Stimulated activated CD4-positive, alpha-beta T cell treated with anti-CD3 and anti-CD28 coated beads, Interleukin-1b, Interleukin-23, amount 100 ng/mL, for 1 hour (primary cell): ENCODE measurements at places on chromosomes 3 and 15.

DNA sequence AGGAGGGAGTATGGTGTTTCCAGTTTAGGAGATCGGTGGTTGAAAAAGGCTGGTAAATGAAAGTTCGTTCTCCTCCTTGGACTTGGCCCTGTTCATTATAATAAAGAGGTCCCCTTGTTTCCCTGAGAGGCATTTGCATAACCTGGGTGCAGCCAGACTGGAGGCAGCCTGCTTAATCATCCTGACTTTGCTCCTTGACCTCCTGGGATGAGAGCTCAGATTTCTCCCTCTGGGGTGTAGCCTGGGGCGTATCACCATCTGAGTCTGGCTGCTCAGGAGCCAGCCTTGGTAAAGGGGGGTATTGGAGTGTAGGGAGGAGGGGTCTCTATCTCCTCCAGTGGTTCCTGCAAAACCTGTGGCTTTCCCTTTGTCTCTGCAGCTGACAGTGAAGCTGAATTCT, 21.3 kb upstream of the ACAD9 start:
- no peak for DNase-seq

- DNase-seq = no peak
Observed at GRCh38 chr3:13598926-13599886, 50.3 kb downstream of the FBLN2 start.

- no peak for DNase-seq
Observed at GRCh38 chr3:167115331-167115934, 264.7 kb downstream of the ZBBX start.

- DNase-seq = no peak
Observed at GRCh38 chr15:31525185-31525695, 198.6 kb downstream of the KLF13 start.

GRCh38 chr3:27673701-27674100, 48.4 kb downstream of the EOMES start:
- DNase-seq = no peak

- DNase-seq = no peak
Observed at GRCh38 chr15:81427176-81427575, 53.2 kb upstream of the TMC3 start.

- no peak for DNase-seq
Observed at GRCh38 chr3:112017091-112017490, 17.4 kb upstream of the TMPRSS7 start.

DNA sequence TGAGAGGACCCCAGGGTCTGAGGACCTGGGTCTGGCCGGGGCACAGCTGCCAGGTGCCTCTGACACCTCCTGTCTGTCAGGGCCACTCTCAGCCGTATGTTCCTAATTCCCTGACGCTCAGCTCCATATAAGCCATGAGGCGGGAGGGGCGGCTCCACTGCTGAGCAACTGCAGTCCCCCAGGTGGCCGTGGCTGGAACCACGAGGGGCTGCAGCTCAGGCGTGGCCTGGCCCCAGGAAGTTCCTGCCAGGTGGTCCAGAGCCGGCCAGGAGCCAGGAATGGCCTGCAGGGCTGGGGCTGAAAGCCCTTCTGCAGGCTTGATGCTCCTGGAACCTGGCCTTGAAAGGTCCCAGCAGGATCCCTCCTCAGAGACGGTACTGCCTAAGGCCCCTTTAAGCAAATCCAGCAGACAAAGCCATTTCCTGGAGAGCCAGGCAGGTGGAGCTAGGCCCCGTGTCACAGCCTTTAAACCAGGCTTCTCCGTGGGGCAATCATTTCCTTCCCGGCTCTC, 118.0 kb downstream of the CHSY1 start:
- DNase-seq = no peak

GRCh38 chr3:63705092-63705645, 52.7 kb downstream of the SNTN start:
- DNase-seq = no peak

DNA sequence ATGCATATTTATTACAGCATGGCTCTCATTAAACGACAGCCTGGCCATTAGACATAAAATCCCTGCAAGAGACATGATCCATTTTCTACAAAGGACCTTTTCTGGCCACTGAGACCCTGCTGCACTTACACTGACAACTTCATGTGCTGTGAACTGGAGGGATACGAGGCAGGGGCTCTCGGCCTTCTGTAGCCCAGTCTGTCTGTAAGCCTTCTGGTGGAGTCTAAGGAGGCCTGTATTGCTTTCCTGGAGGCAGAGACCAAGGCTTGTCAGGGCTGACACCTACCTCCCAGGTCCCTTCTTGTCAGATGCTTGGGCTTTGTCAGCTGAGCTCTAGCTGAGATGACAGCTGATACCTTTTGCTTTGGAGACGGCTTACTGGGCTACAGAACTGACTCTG, 776.9 kb upstream of the ARPP21 start:
- DNase-seq = no peak

GRCh38 chr3:119676020-119676419, 1.2 kb downstream of the COX17 start:
- no peak for DNase-seq

GRCh38 chr3:129289201-129289921, 10.7 kb downstream of the HMCES start:
- DNase-seq = no peak

DNA sequence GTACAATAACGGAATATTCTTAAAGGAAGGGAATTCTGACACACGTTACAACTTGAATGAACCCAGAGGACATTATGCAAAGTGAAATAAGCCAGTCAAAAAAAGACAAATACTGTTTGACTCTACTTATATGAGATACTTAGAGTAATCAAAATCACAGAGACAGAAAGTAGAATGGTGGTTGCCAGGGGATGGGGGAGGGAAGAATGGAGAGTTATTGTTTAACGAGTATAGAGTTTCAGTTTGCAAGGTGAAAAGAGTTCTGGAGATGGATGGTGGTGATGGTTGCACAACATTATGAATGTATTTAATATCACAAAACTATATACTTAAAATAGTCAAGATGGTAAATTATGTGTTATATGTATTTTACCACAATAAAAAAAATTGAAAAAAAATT, 112.9 kb upstream of the ARHGEF3 start:
- no peak for DNase-seq

- DNase-seq = no peak
Observed at GRCh38 chr3:133527081-133527715, 46.3 kb upstream of the CDV3 start.

- DNase-seq = no peak
Observed at GRCh38 chr3:72887343-72887704, 522 bp upstream of the GXYLT2 start.

DNA sequence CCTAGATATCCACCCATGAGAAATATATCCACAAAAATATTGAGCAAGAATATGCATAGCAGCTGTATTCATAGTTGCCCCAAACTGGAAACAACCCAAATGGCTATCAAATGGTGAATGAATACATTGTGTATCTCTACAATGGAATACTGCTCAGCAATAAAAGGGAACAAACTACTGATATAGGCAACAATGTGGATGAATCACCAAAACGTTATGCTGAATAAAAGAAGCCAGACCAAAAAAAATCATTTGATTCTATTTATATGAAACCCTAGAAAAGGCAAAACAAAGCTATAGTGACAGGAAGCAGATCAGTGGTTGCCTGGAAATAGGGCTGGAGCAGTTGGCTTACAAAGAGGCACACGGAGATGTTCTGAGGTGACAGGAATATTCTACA, 15.5 kb upstream of the CMTM7 start:
- no peak for DNase-seq

DNA sequence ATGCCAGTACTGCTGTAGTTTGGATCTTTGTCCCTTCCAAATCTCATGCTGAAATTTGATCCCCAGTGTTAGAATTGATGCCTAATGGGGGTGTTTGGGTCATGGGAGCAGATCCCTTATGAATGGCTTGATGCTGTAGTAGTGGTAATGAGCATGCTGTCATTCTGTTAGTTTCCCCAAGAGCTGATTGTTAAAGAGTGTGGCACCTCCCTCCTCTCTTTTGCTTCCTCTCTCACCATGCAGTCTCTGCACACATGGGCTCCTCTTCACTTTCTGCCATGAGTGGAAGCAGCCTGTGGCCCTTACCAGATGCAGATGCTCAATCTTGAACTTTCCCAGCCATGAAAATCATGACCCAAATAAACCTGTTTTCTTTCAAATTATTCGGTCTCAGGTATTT, 141.3 kb upstream of the DPPA4 start:
- no peak for DNase-seq

DNA sequence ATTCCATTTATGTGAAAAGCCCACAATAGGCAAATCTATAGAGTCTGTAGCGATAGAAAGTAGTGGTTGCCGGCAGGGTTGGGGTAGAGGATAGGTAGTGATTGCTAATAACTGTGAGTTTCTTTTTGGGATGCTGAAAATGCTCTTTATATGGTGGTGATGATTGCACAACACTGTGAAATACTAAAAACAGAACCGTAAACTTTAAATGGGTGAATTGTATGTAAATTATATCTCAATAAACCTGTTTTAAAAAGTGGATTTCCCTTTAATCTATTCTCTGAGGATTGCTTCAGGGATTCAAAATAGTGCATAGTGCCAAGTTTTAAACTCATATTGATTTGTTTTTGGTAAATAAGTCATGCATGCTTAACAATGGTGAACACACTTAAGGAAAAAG, 140.2 kb downstream of the LPP start:
- DNase-seq = no peak

- DNase-seq = no peak
Observed at GRCh38 chr3:184381261-184382224, 1.7 kb downstream of the CHRD start.

- no peak for DNase-seq
Observed at GRCh38 chr15:72740219-72740618, 43.3 kb downstream of the ADPGK start.

GRCh38 chr15:60966316-60966715, 262.8 kb downstream of the RORA start:
- no peak for DNase-seq

DNA sequence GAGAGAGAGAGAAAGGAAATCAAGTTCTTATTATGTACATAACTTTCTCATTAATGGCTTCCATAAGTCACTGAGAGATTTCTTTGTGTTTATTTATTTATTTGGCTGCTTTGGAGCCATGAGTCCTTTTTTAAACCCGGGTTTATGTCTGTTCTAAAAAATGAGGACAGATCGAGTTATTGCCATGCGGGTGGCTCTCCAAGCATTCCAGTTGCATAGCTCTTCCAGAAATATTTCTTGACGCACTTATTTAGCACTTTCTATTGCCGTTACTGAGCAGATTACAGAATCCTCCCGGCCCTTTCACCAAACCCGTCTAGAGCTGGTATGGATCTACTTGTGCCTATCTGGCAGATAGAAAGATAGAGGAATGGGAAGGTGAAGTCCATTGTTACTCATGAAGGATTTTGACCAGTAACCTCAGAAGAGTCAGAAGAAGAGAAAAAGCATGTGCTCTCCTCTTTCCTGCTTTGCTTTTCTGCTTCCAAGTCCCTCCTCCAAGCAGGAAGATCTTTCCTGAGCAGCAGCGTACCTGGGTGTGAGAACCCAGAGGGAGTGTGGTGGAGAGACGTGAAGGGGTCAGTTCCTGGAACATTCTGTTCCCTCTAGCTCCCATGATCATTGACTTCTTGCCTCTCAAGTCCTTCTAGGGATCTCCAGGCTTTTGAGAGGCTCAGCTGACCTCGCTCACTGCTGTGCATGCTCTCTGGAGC, 112.8 kb downstream of the LPP start:
- DNase-seq = no peak

DNA sequence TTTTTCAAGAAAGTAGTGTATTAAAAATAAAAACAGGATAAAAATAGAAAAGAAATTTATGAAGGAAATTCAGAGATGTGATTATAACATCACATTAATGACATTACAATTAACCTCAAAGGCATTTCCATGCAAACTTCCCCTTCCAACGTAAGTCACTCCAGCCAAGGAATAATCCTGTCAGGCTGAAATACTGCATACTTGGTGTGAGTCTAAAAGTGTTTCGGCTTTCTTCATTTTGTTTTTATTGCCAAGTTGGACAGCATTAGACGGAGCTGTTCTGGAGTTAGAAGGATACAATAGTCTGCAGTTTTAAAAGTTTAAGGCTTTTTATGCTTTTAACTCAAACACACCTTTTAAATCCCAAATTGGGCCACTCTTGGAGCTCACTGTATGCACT, 435.0 kb downstream of the MECOM start:
- no peak for DNase-seq

GRCh38 chr3:16300881-16301359, 35.9 kb downstream of the OXNAD1 start:
- no peak for DNase-seq

- no peak for DNase-seq
Observed at GRCh38 chr3:59850417-59850816, 800.6 kb upstream of the CFAP20DC start.

DNA sequence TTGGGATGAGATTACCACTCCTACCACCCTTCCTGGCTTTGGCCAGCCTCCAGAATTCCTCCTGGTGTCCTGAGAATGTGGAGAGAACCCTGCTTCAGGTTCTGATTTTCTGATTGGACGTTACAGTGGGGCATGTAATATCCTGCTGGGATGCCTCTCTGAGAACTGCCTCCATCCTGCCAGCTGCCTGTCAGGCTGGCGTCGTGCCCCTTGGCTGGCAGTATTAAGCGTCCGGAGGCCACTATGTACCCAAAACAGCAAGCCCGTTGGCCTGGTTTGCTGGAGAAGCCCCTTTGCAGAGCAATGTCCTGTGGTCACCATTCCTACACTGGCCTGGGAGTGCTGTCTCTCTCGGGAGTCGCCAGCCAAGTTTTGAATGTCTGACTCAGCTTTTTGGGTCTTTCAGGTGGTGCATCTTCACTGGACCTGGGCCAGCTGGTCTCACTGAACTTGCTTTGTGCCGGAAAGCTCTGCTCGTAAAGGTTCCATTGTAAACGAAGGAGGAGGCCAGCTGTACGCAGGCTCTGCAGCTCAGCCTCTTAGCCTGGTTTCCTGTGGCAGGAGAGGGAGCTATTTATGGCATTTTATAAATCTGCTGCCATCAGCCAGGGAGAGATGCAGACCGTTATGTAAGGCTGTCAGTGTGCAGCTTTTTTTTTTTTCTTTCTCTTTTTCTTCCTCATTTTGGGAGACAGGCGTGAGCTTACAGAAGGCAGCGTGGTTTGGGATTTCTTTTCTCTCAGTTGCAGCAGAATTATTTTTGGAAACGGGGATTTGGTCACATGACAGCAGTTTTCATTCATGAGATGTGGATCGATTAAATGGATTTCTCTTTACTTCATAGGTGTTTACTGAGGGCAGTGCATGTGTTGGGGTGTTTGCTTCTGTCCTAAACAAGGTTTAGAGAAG, 19.0 kb upstream of the TRAK1 start:
- no peak for DNase-seq

- no peak for DNase-seq
Observed at GRCh38 chr15:85010386-85011159, 28.9 kb downstream of the PDE8A start.

- DNase-seq = no peak
Observed at GRCh38 chr3:30864132-30864531, 30.3 kb downstream of the GADL1 start.

DNA sequence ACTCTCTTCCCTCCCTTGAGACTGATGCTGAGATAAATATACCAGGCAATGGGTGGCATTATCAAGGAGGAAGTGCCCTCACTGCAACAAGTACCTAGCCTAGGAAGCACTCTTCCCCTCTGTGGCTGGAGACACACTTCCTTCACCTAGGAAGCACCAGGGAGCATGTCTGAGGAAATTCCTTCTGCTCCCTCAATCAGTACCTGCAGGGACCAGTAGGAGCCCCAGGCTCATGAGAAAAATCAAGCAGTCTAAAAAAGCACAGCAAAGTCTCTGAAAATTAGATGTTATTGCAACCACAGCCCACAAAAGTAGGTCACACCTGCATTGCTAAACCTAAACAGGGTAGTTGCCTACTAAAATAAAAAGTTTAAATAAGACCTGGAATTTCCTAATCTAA, 78.2 kb upstream of the TRPM1 start:
- no peak for DNase-seq
